ENCODE measurements at places on chromosomes 5 and 9.

GRCh38 chr5:100827481-100827889 is 75.6 kb downstream of the ST8SIA4 start:
- peak; percentile 12 for DNase-seq

- DNase-seq = no peak
These were observed 60.1 kb upstream of the UBAC1 start for GRCh38 chr9:136021171-136021871.

- DNase-seq = no peak
These were observed 231.7 kb upstream of the CDH12 start for GRCh38 chr5:23084815-23085214.

DNA sequence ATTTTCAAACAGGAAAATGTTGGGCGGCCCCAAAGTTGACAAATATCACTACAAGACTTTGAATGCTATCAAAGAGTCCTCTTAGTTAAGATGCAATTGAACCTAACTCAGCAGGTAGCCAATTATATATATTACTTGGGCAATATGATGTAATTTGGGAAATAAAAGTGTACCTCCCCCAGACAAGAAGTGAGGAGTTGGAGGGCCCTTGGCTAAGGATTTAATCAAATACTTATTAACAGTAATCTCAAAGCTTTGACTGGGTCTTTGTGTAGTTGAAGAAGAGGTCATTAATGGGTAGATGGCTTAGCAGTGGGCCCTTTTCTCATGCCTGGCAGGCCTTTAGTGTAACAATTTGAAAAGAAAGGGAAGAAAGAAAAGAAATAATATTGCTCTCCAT is 599.0 kb downstream of the CSNK1G3 start:
- DNase-seq = no peak

DNA sequence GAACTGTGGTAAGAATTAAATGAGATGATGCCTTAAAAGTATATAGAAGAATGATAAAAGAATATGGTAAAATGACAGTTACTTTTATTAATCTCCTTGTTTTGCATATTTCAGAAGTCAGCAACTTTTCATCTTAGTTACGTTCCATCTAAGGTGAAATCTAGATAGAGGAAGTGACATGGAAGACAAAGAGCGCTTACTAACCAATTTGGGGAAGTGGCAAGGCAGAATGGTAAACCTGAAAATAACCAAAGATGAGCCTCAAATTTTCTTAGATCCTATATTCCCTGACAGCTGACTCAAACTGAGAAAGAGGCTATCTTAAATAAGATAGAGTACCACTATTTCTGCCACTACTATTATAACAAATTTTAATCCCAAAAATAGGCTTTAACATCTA is 52.5 kb downstream of the FGF10 start:
- DNase-seq = no peak

- no peak for DNase-seq
These were observed 1.5 kb downstream of the WHRN start for GRCh38 chr9:114503522-114504340.

- no peak for DNase-seq
These were observed 246.0 kb downstream of the CWC27 start for GRCh38 chr5:65014769-65015168.

GRCh38 chr5:115553082-115553481 is 8.5 kb upstream of the FEM1C start:
- DNase-seq = no peak

DNA sequence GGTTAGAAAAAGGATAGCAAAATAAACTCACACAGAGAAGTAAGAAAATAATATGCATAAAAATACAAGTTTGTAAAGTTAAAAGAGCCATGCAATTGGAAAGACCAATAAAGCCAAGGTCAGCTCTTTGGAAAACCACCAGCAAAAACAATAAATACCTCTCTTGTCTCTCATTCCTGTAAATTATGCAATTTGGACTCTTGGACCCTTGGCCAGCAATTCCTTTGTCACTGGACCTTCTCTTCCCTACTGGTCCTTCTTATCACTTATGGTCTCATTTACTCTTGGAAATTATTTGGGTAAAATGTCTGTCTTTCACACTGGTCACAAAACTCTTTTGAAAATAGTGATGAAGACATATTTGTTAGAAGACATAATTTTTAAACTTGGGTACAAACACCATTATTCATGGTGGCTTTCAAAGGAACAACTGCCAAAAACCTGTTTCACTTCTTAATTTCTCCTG is 379.5 kb downstream of the TMEM232 start:
- DNase-seq = no peak

DNA sequence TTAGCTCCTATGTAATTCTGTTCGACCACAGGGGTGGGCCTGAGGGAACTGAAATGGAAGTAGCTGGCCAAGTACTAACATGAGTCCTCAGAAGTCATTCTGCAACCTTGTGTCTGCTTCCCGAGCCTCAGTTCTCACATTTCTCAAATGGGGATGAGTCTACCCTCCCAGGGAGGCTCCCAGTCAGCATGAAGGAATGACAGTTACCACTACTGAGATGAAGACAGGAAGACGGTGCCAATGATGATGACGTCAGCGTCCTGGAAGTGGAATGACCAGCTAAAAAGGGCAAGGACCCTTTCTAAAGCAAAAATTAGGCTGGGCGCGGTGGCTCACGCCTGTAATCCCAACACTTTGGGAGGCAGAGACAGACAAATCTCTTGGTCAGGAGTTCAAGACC is 6.8 kb downstream of the PIP5KL1 start:
- peak; percentile 72 for DNase-seq

DNA sequence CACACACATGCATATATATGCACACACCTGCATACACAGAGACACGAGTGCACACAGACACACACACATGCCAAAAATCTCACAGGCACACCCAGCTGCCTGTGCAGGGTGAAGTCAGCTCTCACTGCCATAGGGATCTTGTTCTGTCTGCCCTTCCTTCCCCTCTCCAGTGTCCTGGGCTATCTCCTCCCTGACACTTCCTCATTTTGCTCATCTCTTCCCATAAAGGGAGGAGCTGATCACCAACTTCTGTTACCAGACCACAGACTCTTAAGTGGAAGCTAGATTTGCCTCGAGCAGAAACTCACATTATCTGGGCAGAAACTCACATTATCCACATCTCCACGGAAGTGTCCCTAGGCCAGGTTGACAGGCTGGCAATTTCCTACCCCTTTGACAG is 28.7 kb downstream of the LCP2 start:
- no peak for DNase-seq

GRCh38 chr9:101524371-101524770 is 9.3 kb upstream of the RNF20 start:
- no peak for DNase-seq

DNA sequence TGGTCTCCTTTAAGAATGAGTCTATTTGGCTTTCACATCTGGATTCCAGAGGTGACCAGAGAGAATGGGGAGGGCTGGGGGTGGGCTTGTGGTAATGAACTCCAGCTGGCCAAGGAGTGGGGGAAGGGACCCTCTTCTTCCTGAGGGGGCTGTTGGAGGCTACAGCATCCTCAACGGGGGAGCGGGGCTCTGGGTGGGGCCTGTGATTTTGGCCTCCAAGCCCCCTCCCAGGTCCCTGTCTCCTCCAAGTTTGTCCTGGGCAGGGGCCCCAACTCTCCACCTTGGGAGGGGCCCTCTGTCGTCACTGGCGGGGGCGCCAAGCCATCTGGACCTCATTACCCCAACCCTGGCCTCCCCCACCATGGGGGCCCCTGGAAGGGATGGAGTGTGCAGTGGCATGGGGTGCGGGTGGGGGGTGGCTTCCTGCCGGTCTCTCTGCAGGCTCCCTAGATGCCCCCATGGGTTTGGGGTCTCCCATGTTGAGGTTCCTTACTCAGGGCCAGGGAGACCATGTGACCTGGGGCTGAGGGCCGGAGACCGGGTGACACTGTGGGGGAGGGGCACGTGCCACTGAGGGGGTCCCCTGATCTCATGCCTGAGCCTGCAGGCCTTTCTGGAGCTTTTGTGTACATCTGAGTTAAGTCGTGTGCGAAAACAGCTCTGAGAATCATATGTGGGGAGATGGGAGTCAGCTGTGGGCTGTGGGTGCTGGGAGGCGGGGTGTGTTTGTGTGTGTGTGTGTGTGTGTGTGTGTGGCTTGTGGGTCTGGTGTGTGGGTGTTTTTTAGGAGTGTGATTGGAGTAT is 32.4 kb downstream of the GOLGA2 start:
- no peak for DNase-seq

GRCh38 chr5:57499262-57500050 is 16.8 kb upstream of the ACTBL2 start:
- peak; percentile 68 for DNase-seq

- DNase-seq = no peak
These were observed 62.3 kb downstream of the SPATA31C2 start for GRCh38 chr9:88075966-88076285.

- DNase-seq = no peak
These were observed 16.4 kb upstream of the RUFY1 start for GRCh38 chr5:179533907-179534306.

DNA sequence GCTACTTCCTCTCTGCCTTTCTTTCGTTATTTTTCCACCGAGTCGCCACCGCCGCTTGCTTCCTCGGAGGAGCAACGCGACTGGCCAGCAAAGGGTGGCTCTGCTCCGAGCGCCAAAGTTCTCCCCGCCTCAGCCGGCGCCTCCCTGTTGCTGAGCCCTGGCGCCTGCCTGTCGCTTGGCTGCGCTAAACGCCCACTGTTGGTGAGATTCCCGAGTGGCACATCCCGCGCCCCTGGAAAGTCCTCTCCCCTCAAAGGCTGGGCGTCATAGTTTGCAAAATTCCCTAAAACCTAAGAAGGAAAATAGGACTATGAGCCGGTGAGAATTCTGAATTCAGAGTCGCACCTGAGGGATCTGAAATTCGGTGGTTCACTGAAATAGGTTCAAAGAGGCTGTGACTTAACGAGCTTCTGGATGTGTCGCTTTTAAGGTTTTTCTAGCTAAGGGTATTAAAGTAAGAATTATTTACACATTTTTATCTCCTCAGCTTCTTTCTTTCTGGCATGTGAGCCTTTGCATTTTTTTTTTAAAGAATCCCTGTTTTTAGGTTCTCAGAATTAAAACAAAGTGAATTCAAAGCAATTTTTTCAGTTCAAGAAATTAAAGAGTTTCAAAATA is at the start of gene GRIN3A:
GRIN3A (minus strand) TSS at position 82 of the 618 bp plus-strand sequence. CDS start 668 bp downstream, outside the sequence.
- DNase-seq = no peak

GRCh38 chr9:131228988-131229387 is 47.3 kb downstream of the FAM78A start:
- peak; percentile 73 for DNase-seq

GRCh38 chr5:78501411-78502352 is 141.3 kb downstream of the SCAMP1 start:
- no peak for DNase-seq

DNA sequence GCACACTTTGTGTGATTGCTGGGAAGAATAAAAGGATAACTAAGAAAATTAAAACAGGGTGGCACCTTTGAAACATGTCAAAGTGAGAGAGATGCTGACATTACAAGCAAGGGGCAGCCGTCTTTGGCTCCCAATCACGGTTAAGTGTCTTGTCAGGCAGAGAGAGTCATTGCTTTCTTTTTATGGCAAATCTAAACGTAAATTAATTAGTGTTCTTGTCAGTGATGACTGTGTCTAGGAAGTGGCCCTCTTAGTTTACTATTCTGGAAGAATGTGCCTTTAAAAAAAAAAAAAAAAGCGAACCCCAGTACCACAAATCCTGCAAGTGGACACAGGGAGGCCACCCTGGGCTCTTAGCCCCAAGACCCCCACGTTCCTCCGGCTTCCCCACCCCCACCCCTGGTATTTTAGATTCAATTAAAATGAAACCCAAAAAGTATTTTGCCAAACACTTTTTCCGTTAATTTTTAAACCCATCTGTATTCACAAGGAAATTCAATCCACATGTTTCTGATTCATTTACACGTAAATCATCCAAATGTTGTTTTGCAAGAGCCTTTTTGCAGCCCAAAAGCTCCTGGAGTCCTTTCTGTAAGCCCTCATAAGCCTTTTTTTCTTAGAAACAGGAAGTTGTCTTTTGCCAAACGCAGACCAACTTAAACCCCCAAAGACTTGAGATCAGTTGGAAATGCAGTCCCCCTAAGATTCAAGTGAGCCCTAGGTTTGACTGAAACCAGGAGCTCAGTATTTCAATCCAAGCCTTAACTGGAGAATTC is 399.3 kb downstream of the EBF1 start:
- no peak for DNase-seq

DNA sequence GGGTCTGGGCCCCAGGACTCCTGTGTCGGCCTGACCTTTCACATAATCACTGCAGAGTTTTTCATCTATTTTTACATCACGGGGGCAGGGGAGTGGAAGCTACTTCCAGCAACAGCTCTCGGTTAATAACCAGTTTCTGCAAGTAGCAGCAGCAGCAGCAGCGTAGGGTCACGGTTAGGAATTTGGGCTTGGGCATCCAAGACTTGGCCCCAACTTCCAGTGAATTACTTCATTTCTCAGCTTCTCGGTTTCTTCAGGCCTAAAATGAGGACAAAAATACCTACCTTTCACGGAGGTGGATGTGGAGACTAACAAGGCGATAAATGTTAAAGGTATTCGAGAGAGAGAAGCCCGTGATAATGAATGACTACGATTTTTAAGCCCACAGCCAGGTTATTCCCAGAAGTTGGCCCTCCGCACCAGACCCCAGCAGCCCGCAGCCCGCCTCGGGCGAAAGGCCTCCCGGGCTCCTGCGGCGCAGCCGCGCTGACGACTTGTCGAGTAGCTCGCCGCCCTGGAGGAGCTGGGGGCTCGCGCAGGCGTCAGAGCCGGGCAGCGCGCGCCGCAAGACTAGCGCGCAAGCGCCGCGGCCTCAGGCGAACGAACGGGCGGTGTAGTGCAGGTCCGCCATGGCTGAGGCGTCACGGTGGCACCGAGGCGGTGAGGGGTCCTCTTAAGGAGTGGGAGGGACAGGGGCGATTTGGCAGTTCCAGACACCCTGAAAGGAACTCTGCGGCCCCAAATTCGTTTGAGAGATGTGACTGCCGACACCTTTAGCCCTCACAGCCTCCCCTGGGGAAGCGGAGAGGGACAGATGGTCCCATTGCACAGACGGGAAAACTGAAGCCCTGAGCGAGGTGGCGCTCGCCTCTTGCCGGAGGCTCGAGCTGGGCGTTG is at the start of gene PKD2L2:
PKD2L2 (plus strand) TSS at position 595 of the 897 bp plus-strand sequence; CDS start at position 630, 35 bp downstream.
- peak; percentile 81 for DNase-seq

GRCh38 chr5:116616876-116617275 is 42.3 kb upstream of the SEMA6A start:
- DNase-seq = no peak

DNA sequence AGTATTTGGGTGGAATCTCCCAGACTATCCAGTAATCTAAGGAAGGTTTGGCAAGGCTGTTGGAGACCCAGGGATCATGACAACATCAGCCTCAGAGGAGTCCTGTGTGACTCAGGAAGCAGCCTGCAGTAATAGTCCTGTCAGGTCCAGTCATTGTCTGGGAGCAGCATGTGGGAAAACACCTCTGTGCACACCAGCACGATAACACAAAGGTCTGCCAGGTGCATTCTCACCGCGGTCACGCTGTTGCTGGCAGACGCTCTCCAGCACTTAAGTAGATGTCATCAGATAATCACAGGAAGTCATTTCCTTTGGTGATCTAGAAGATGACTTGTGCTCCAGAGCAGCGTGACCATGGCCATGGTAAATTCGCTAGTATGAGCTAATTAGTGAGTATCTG is 99.2 kb upstream of the IQGAP2 start:
- DNase-seq = no peak

DNA sequence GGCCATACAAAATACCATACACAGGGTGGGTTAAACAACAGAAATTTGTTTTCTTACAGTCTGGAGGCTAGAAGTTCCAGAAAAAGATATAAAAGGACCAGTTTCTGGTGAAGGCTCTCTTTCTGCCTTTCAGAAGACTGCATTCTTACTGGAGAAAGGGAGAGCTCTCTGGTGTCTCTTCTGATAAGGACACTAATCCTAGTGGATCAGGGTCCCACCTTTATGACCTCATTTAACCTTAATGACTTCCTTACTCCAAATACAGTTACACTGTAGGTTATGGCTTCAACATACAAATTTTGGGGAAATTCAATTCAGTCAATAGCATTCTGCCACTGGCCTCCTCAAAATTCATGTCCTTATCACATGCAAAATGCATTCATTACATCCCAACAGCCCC is 351.9 kb upstream of the POU5F2 start:
- DNase-seq = no peak

All from NCI-H226 (cell line).